ENCODE measurements at places on chromosomes 3 and 15.

GRCh38 chr15:78056714-78057269 is 20.7 kb downstream of the TBC1D2B start:
- no peak for DNase-seq

DNA sequence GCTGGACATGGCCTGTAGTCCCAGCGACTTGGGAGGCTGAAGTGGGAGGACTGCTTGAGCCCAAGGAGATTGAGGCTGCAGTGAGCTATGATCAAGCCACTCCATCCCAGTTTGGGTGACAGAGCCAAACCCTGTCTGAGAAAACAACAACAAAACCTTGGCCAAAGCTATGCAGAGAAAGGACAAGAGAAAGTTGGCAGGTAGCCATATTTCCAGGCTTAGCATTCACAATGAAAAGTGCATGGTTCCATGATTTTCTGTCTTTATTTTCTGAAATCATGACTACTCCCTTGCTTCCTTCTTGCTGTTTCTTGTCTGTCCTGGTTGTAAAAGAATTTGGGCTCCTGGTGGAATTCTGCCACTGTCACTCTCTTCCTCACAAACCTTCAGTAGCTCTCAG is 284.6 kb upstream of the C2CD4B start:
- no peak for DNase-seq

DNA sequence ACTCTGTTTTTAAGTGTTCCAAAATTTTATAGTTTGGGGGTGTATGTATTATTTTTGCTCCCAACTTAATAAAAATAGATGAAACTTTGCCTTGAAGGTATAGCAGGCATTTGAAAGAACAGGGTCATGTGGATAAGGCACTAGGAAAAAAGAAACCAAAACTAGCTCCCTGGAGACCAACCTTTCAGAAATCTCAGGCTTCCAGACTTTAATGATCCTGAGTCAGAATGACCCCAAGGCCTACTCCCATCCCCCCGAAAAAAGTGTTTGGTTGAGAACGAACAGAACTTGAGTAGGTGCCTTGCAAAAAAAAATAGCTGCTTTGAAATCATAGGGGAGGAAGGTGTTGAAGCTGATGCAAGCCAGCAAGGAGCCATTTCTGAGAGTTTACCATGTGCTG is 309.5 kb downstream of the THSD4 start:
- DNase-seq = no peak

DNA sequence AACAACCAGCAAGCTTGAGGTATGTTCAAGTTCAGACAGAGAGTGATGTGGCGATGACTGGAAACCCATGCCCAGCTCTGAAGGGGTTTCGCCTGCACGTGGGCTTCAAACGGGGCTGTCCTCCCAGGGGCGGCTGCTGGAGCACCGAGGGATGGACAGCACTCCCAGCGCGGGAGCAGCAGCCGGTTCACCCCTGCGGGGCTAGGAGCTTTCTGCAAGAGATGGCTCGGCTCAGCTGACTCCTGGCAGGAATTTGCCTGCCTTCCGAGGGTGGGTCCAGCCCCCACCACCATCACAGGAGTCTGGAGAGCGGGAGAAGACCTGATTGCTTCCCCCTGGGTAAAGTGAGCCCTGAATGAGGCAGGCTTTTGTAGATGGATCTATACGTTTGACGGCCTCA is 66.9 kb downstream of the ASB7 start:
- DNase-seq = no peak

DNA sequence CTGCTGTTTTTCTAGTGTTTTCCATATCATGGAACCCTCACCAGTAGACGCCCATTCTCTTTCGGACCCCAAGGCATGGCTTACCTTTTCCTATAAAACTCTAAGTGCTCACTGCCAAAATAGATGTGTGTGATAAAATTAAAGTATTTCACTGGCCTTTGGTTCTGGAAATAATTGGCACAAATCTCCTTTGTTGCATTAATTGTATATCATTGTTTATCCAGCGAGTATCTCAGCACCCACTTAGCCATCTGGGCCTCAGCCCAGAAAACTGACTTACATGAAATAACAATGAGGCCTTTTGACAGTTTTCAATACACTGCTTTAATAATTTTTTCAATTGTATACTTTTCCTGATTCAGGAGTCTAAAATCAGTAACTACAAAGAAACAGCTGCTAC is 105.1 kb downstream of the MECOM start:
- no peak for DNase-seq

DNA sequence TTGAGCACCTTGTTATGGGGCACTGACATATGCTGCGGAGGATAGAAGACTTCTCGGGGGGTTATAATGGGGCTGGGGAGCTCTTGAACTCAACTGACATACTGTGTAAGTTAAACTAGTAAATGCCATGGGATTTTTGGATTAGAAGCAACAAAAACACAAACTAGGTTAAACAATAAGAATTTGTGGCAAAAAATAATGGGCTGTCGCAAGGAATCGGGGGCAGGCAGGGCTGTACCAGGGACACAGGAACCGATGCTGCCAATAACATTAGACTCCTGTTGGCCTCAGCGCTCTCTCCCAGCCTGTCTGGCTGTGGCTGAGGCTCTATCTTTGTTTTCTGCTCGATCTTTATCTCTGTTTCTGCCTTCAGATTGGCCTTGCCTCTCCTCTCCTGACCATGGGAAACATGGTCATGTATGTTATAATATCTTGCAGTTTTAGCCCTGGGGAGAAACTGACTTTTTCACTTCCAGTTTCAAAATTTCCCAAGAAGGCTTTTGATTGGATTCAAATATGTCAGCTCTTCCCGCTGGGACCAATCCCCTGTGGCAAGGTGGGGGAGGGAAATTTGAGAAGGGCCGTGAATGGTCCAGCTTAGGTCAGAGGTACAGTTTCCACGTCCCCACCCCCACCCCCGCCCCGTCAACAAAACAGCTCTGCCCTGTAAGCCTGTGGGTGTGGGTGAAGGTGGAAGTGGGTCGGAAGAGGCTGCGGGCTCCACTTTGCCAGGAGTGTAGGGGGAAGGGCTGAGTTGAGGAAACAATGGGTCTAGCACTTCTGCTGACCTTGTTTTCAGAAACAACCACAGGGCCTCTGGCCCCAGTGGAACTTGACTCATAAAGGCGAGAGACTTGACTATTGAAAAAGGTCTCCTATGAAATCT is 161.1 kb upstream of the TBL1XR1 start:
- peak; percentile 97 for DNase-seq

Data from inflammatory macrophage (primary cell).